ENCODE measurements at places on chromosomes 4 and X.

- DNase-seq, result no peak
These were observed 18.1 kb downstream of the PPP1R2C start for GRCh38 chrX:42759881-42760280.

- DNase-seq, result no peak
These were observed 96.8 kb upstream of the NLGN4X start for GRCh38 chrX:6325437-6325836.

DNA sequence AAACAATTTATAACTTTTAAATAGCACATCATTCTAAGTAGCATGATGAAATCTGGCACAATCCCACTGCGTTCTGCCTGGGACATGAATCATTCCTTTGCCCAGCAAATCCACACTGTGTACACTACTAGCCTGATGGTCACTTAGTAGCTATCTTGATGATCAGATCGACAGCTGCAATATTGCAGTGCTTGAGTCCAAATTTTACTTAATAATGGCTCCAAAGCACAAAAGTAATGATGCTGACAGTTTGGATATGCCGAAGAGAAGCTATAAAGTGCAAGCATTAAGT lies 86.6 kb upstream of the NPNT start:
- no peak for DNase-seq

GRCh38 chrX:120726294-120726693 lies 96.4 kb upstream of the C1GALT1C1 start:
- DNase-seq, result no peak

- DNase-seq, result peak; percentile 76
These were observed at the start of gene SRD5A3 for GRCh38 chr4:55345980-55346850. Gene SRD5A3 (plus strand): TSS chr4:55346242. CDS start chr4:55346337, 95 bp downstream.

GRCh38 chr4:109368661-109369060 lies 65.0 kb upstream of the SEC24B start:
- no peak for DNase-seq

DNA sequence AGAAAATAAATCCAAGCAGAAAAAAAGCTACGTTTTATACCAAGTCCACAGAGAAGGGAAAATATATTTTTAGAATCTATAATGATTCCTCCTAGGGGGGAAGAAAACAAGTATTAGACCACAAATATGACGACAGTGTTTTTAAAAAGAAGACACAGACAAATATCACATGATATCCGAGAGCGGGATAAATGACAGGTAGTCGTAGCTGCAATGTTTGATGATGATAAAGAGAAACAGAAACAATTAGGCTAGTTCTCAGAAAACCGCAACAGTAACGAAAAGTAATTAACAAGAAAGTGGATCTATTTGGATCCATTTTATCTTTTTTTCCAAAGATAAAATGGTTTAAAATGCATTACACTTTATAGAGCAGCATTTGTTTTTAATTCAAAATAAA lies 918 bp downstream of the HAUS3 start:
- DNase-seq, result no peak

DNA sequence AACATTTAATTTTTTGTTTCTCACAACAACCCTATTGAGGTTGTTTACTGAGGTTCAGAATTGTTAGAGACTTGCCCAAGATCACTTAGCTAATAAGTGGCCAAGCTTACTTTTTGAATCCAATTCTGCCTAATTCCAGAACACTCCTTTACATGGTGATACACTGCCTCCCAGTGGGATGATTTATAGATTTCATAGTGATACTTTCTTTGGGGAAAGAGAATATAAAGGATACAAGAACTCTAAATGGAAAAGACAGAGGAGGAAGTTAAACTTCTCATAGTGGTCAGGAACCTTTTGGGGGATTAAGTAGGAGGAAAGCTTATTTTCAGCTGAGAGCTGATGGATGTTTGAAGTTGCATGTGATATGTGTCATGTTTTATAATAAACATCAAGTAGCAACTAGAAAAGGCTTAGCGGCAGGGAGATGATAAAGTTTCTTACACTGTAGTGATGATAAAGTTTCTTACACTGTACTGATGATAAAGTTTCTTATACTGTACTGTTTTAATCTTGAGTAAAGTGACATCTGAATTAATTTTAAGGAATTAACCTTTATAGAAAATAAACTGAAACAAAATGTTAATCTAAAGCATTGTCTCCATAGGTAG lies 15.3 kb downstream of the STAG2 start:
- no peak for DNase-seq

DNA sequence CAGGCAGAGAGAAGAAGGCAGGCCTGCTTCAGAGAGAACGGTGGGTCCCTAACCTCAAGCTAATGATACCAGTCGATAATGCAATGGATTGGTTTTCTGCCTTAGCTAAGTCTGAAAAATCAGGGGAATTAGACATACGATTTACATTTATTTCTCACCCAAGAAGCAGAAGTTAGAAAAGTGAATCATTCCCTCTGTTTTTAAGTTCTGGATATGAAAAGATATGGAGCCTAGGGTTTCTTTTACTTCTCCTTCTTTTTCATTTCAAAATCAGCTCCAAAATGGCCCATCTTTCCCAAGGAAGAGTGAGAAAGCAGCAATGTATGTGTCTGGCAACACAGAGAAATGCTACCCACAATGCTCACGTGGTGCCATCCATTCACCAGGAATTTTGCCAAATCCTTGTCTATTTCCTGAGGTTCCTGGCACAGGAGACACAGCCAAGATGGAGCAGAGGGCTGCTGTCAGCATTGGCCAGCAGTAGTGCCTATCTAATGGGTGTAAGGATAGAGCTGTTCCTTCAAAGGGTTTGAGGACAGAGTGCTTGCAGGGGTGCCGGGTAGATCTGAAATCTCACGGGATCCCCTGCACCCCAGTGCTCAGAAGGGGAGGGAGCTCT lies 231.5 kb downstream of the MAML3 start:
- DNase-seq, result no peak

GRCh38 chr4:151669990-151670389 lies 90.8 kb downstream of the GATB start:
- no peak for DNase-seq

GRCh38 chrX:103415068-103415467 lies 38.7 kb downstream of the BEX3 start:
- DNase-seq, result no peak

DNA sequence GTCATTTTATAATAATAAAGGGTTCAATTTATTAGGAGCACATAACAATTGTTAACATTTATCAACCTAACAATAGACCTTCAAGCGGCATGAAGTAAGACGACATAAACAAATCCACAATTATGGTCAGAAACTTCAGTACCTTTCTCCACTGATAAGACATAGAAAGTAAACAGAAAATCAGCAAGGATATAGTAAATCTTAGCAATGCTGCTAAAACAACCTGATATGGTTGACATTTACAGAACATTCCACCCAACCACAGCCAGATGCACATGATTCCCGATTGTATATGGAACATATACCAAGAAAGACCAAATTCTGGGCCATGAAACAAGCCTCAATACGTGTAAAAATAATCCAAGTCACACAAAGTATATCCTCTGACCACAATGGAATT lies 71.3 kb downstream of the ZFYVE28 start:
- no peak for DNase-seq

GRCh38 chrX:13659063-13659462 lies 6.1 kb downstream of the TCEANC start:
- DNase-seq, result no peak

DNA sequence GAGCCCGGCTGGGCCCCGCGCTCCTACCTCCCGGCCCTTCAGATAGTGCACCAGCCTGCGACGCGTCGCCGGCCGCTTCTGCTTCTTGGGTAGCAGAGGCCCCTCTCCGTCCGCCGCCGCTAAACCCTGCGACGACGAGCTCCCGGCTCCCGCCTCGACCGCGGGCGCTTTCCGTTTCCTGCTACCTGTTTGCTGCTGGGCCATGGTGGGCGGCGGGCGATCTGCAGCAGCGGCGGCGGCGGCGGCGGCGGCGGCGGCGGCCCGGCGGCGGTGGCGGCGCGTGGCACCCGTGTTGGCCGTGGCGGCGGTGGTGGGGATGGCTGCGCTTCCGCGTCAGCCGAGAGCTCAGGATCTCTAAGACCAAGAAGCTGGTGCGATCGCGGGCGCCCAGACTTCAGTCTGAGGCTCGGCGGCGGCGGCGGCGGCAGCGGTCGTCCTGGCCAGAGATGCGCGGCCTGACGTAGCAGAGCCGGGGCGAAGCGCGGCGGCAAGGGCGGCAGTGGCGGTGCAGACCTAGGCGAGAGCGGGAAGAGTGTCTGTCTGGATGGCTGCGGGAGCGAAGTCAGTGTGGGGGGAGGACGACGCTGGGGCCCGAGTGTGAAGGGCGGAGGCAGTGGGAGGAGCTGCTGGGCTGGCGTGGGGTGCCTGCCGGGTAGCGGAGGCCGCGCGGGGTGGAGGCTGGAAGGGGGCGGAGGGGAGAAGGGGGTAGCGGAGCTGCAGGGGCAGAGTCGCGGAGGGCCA lies at the start of gene DCAF12L2:
Gene DCAF12L2 (minus strand): TSS at position 569 of the 741 bp plus-strand sequence. CDS start 365 bp downstream, at position 204.
- no peak for DNase-seq

GRCh38 chr4:109739547-109739946 lies 9.7 kb upstream of the PLA2G12A start:
- no peak for DNase-seq

DNA sequence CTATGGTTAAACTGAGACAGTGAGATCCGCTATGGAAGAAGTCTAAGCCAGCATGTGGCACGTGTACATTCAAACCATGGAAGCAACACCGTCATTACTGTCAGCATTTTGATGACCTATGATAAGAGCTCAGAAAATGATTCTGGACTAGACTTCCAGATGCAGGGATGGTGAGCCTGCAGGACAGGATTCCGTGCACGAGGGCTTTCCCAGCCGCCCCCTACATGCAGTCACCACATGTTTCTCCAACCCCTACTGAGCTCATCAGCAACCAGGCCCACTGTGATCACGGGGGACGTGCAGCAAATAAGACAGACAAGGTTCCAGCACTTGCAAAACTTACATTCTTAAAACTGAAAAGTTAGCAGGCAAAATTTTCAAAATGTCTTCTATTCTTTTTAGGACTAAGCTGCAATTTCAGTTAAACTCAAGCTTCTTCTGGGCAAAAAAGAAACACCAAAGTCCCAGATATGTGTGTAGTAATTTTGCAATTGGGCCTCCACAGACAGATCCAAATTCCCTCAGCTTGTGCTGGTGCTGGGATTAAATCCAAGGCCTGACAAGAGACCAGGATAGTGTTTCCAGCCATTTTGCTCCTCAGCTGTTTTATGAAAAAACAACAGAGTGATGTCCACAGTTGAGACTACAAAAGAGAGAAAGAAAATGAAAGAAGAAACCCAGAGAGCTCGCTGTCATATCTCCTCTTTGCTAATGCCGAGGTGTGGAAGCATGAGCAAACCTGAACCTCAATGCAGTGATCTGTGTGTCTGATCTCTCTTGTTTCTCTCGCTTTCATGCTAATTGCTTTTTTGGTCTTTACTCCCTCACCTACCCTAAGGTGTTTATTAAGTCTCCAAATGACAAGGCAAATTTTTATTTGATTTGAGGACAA lies 118.2 kb downstream of the AFAP1 start:
- no peak for DNase-seq

DNA sequence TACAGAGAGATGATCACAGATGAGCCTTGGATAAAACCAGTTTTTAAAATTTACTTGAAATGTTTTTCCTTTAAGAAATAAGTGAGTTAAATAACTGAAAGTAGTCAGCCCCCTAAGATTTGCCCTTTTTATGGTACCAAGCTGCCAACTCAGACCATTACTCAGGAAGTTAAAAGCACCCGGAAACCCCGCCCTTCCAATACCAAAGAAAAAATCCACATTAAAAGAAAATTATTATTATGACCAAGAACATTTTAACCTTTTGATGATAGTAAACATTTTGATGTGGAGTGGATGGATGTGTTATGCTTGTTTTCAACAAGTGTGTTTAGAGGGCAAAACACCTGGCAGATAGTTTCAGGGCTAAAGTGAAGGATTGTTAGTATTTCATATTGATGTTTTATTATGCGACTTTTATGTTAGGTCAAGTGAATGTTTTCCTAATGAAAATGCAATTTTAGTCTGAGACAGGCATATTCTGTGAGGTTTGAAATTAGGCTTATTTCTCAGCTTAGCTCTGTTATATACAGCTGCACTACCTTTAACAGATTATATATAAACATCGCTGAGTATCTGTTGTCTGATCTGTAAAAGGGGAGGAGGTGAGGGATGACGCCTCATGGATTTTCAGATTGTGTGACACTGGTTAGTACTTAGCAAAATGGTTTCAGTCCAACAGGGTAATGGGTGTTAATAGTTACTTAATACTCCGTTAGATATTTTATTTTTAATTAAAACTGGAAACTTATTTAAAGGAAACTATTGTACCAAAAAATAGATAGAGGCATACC lies 89.0 kb downstream of the KDM6A start:
- DNase-seq, result no peak

DNA sequence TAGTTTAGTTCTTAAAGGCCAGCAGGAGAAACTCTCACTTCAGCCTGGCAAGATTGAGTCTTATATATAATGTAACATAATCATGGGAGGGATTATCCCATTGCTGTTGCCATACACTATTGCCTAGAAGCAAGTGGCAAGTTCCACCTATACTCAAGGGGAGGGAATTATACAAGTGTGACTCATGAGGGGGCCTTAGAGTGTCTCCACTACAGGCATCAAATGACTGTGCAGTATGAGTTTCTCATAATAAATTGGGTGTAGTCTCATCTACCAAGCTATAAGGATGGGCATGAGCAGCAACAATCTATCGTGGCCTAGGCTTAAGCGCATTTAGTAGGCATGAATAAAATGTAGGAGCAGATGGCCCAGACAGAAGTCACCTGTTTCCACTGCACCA lies 89.1 kb upstream of the C1GALT1C1 start:
- DNase-seq, result no peak

DNA sequence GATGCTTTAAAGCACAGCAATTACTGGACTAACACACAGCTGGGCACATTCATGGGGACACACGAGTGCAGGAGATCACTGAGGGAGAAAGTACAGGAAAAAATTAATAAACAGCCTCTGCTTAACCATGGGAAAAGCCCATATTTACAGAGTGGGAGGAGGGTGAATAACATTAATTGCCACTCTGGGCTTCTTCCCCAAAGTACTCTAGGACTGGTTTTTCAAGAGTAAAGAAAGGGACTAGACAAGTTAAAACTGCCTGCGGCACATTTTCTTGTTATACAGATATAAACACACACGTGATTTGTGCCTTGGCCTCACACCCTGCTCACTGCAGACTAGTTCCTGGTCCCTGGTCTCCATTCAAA lies 179.7 kb upstream of the TET2 start:
- no peak for DNase-seq

DNA sequence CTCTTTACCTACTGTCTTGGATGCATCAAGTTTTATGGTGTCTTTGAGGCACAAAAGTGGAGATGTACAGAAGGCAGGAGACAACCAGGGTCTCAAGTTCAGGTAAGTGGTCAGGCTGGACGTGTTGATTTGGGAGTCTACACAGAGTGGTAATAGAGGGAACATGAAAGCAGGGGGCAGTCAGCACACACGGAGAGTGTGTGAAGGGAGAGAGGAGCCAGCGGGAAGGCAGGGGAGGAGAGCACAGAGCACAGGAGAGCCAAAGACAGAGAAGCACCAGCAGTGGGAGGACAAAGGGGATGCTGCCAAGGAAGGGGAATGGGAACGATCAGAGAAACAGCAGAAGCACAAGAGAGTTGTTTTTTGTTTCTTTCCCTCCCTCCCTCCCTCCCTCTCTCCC lies 32.9 kb downstream of the TMEM150C start:
- DNase-seq, result no peak

All from activated T-helper 9 cell treated with anti-CD3 and anti-CD28 coated beads, Interleukin-2, amount 50 U/mL, for 16 hours (primary cell).